ENCODE measurements at places on chromosomes 2 and 18.

GRCh38 chr2:105797298-105797819 is 52.6 kb downstream of the NCK2 start:
- DNase-seq, result no peak

- DNase-seq, result no peak
Observed at GRCh38 chr2:1339388-1340140, 73.7 kb upstream of the TPO start.

DNA sequence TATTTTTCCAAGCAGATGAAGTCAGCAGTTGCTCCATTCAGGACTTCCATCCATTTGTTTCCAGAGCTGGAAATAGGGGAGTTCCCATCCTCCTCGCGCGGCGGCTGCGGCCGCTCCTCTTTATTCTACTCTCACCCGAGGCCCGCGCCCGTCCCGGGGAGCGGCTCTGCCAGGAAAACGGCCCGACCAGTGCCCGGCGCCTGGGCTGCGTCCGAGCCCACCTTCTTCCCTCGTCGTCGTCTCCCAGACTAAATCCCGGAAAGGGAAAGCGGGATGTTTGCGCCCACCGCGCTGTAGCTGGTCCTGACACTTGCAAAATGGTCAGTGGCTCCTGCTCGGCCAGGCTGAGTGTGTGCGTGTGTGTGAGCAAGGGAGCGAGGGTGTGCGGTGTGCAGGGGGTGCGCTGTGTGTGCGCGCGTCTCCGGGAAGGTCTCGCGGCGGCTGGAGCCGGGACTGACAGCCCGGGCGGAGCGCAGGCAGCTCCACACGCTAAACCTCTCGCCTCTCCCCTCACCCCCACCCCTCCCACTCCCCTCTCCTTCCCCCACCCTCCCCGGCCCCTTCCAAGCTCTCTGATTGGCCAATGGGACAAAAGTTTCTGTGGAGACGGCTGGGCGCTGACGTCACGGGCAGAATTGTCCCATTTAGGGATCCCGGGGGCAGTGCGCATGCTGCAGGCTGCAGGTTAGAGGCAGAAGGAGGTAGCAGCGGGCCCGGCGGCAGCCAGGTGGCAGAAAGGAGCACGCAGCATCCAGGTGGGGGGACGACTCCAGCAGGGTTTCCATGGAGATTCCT is at the start of gene NOL4:
NOL4 (minus strand) TSS at position 491 of the 795 bp plus-strand sequence. CDS start 1,660 bp downstream, outside the sequence.
- DNase-seq, result peak; percentile 88

DNA sequence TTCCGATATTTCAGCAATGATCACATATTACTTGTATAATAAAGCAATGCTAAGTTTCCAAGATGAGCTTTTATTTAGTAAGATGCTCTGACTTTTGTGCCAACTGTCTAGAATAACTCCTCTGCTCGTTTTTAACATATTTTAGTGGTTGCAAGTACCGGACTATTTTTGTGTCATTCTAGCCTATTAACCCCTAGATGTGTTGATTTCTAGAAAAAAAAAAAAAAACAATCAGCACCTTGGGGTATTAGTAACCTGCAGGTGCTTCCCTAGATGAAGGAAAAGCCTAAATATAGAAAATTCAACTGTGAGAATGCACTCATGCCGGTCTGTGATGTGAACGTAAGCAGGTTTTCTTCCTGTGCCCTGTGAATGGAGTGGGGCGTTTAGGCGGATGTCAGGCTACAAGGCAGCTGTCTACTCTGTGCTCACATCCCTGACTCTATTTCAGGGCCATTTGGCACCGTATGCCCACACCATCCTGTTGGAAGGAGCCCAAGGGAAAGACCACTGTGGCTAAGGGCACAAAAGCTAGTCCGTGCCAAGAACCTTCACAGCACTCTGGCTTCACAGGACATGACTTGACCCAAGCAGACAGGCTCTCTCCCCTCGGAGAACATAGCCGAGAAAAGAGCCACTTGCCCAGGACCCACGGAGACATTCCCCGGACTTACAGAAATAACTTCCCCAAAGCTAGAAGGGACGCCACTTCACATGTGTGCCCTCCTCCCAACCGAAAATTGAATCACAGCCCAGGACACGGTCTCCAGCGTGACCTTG is 60.9 kb upstream of the AGAP1 start:
- no peak for DNase-seq

GRCh38 chr2:240462073-240462706 is 26.7 kb downstream of the GPC1 start:
- no peak for DNase-seq

DNA sequence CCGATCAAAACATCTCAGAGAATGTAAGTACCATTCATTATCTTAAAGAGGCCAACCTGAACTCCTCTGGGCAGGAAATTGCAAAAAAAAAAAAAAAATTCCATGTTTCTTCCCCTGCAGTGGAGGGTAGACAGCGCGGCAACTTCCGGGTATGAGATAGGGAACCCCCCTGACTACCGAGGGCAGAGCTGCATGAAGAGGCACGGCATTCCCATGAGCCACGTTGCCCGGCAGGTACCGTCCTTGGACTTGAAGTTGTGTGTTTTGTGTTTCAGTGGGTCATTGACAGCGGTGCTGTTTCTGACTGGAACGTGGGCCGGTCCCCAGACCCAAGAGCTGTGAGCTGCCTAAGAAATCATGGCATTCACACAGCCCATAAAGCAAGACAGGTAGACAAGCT is 7.2 kb downstream of the ACP1 start:
- no peak for DNase-seq

- no peak for DNase-seq
Observed at GRCh38 chr18:32553640-32554365, 83.1 kb upstream of the GAREM1 start.
